ENCODE measurements at places on chromosomes 2 and 18. TPM values are rescaled to one million over a fixed set of nuclear protein-coding genes. Genes with fewer than 3 reads are reported as not detected.

The REEP1 gene
- 125 TPM for total RNA-seq

The GCA gene
- total RNA-seq: 19.4 TPM

The DNMT3A gene
- total RNA-seq: 39.8 TPM

The FBXO36 gene
- total RNA-seq: 3.9 TPM

The KCTD1 gene
- total RNA-seq: 20.4 TPM

The MAB21L4 gene
- not detected for total RNA-seq

The ST8SIA5 gene
- total RNA-seq: 13.3 TPM

The CIB4 gene
- total RNA-seq: not detected

The ANKRD30B gene
- not detected for total RNA-seq

The SLC16A14 gene
- total RNA-seq: 41.6 TPM

The CCDC141 gene
- 1.5 TPM for total RNA-seq

The CNDP1 gene
- total RNA-seq: 0.49 TPM

The ASB1 gene
- total RNA-seq: 15.0 TPM

The CD28 gene
- 0.25 TPM for total RNA-seq

The C2orf81 gene
- total RNA-seq: 1.2 TPM

The GPC1 gene
- 37.4 TPM for total RNA-seq

The TRAF3IP1 gene
- 8.1 TPM for total RNA-seq

The SKOR2 gene
- not detected for total RNA-seq
